ENCODE measurements at places on chromosomes 7 and 10. TPM values are rescaled to one million over a fixed set of nuclear protein-coding genes. Genes with fewer than 3 reads are reported as not detected.

GBX1 gene
- polyA plus RNA-seq: not detected

LIPM gene
- not detected for polyA plus RNA-seq

RAB19 gene
- polyA plus RNA-seq: 3.3 TPM

DNA sequence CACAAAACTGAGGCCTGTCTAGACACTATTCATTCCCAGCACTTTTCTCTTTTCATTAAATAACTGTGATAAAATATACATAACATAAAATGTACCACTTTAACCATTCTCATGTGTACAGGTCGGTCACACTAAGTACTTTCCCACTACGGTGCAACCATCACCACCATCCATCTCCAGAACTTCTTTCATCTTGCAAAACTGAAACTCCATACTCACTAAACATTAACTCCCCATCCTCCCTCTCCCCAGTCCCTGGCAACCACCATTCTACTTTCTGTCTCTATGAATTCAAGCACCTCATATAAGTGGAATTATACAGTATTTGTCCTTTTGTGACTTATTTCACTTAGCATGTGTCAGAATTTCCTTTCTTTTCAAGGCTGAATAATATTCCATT, 53.0 kb downstream of the ARHGAP12 start:
- no peak for DNase-seq

GRCh38 chr7:145224775-145225174, 388.9 kb upstream of the TPK1 start:
- no peak for DNase-seq

DNA sequence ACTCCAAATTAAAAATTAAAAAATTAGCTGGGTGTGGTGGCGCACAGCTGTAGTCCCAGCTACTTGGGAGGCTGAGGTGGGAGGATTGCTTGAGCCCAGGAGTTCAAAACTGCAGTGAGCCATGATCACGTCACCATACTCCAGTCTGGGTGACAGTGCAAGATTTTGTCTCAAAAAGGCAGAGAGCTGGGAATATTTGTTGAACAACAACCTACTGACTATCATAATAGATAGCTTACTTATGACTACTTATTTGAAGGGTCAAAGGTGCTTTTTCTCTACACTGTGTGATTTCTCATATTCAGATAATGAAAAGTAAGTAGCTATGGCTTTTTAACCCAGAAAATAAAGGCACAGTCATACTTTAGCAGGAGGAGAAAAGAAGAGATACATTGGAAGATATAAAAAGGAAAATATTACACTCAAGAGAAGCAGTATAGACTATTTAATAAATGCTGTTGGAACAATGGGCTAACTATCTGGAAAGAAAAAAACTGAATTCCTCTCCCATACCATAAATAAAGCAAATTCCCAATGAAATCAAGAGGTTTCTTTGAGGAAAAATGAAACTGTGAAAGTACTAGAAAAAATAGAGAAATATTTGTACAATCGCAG, 6.7 kb downstream of the GSDME start:
- no peak for DNase-seq

DNA sequence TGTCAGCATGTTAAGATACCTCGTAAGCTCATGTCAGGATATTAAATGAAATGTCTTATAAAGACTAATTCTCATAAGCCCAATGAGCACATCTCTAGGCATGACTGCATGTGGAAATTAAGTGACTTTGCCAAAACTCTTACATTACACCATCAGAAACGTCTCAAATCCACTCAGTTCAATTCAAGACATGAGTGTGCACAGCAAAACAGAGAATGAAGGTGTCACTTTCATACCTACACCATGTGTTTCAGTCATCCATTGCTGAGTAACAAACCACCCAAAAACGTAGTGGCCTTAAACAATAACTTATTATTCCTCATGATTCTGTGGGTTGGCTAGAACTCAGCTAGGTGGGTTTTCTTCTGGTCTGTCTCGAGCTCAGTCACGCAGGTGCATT, 99.8 kb downstream of the ATE1 start:
- DNase-seq: no peak

- no peak for DNase-seq
These were observed 16.8 kb downstream of the SVOPL start for GRCh38 chr7:138684340-138684739.

GRCh38 chr10:5949009-5949759, 28.2 kb downstream of the IL15RA start:
- no peak for DNase-seq

DNA sequence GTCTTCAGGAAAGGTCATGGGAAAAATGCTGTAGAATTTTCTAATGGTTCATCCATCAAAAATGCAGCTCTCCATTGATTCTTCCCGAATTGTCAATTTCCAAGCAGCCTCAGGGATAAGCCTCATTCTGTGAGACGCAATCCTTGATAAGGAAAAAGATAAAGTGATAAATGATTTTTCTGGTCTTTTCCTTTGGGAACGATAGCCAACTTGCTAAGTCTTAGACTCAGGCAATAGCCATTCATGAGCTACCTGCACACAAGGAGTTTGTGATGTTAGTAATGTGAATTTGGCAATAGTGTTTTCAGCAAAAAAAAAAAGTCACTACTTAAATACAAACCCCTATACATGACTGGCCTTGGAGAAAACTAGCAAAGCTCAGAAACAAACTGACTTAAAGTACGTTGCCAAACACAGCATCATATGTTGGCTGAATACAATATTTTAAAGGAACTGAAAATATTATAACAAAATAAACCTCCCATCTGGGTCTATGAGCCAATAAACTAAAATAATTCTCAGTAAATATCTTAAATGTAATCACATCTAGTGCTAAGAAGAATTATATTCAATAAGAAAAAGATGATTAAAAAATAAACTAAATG, 75.5 kb downstream of the KLF6 start:
- DNase-seq: no peak

DNA sequence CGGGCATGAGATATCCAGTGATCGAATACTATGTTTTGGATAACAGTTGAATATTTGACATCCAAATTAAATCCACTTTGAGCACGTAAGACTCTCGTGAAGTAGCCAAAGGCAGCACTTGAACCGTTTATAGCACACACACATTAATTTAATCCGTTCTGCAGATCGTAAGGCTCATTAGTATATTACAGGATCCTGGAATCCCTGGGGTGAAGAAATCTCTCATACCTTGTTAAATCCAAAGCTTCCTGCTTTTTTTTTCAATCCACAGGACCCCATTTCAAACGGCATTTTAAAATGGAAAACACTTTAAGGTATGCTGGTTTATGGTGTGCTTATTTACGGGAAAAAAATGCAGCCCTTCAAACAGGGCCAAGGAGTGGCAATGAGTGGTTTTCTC, 158.4 kb upstream of the ADARB2 start:
- no peak for DNase-seq

- no peak for DNase-seq
These were observed 83.2 kb downstream of the GATA3 start for GRCh38 chr10:8137726-8138125.

Measured in renal cortex interstitium (tissue), 15 donors.